ENCODE measurements at places on chromosomes 3 and 15.

- no peak for DNase-seq
Measured at GRCh38 chr3:38163117-38163840, 2.1 kb upstream of the OXSR1 start.

GRCh38 chr3:45460361-45460760, 72.0 kb downstream of the LARS2 start:
- DNase-seq: no peak

DNA sequence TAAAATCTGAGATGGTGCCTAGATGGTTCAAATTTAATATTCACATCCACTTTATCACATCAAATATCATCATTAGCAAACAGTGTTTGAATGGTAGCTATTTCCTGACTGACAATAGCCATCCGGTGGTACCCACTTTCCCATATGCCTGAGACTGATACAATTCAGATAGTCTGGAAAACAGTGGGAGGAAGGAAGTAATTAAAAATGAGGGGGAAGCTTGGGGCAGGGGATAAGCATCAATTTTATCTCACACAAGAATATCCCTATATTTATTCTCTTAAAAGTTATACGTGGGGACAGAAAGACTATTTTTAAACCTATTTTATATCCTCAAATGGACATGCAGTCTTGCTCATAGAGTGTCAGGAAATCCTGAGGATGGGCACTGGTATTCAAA, 122.5 kb upstream of the GAP43 start:
- DNase-seq: no peak

DNA sequence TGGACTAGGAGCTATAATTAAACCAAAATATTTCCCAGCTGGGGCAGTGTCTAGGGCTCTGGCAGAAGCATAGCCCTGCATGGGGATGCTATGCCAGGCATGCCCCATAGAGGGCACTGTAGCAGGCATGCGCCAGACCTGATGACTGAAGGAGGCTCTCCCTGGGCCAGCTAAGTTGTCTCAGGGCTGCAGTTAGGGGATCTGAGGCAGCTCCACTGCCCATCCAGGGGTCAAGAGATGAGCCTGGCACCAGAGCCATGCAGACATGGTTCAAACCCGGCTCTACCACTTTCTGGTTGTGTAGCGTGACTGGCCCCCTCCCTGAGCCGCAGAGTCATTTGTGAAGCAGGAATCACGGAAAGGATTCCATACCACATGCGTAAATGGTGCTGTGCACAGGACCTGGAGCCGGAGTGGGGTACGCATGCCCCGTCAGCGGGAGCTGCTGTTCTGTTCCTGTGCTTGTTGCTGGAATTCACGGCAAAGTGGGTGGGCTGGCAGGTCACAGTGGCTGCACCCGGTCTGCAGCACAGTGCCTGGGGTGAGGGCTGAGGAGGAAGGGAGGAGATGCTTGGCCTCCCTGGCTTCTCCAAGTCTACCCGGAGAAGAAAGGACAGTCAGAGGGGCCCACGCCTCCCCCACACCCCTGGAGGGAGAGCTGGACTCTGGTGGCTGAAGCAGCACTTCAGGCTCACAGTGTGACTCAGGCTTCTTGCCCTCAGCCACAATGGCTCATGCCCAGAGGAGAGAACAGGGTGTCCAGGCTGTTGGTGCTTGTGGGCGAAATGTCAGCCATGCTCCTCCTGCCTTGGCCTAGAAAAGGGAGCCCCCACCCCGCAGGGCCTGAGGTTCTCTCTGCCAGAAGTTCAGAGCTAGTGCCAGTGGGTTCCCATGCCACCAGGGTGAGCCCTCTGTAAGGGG, 43.1 kb downstream of the DNASE1L3 start:
- peak; percentile 19 for DNase-seq

DNA sequence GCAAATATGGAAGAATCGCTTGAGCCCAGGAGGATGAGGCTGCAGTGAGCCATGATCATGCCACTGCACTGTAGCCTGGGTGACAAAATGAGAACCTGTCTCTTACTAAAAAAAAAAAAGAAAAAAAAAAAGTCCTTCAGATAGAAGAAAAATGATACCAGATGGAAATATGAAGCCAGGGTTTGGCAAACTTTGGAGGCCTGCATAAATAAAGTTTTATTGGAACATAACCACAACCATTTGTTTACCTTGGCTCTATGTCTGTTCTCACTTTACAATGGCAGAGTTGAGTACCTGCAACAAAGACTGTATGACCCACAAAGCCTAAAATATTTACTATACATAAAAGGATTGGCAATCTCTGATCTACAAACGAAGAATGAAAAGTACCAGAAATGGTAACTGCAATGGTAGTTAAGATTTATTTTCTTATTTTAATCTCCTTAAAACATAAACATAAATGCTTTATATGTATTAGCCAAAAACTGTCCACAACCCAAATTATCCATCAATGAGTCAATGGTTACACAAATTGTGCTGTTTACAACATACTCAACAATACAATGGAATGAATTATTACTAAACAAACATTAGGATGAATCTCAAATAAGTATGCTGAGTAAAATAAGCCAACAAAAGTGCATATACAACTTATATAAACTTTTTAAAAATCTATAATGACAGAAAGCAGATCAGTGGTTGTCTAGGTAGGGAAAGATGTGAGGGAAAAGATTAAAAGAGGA, 41.8 kb downstream of the GOLGB1 start:
- DNase-seq: no peak

DNA sequence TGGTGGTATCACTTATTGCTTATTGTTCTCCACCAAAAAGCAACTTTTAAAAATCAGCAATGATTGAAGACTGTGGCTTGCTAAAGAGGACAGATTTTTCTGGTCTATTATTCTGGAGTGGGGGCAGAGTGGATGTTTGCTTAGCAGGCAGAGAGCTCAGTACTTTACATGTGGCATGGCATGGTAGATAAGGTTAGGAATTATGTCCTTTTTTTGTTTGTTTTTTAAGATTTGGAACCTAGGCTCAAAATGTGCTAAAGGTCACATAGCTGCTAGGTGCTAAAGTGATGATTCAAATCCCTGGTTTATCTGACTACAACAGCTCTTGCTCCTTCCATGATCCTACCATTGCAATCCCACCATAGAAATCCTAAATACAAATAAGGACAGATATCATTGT, 331.0 kb upstream of the ADAMTS9 start:
- DNase-seq: no peak

GRCh38 chr3:116253511-116253910, 191.8 kb downstream of the LSAMP start:
- no peak for DNase-seq

GRCh38 chr15:67120839-67121643, 55.6 kb downstream of the SMAD3 start:
- peak; percentile 85 for DNase-seq

- no peak for DNase-seq
Measured at GRCh38 chr15:25829073-25829472, 34.1 kb downstream of the ATP10A start.

- no peak for DNase-seq
Measured at GRCh38 chr3:98567666-98568270, 25.6 kb downstream of the CPOX start.

DNA sequence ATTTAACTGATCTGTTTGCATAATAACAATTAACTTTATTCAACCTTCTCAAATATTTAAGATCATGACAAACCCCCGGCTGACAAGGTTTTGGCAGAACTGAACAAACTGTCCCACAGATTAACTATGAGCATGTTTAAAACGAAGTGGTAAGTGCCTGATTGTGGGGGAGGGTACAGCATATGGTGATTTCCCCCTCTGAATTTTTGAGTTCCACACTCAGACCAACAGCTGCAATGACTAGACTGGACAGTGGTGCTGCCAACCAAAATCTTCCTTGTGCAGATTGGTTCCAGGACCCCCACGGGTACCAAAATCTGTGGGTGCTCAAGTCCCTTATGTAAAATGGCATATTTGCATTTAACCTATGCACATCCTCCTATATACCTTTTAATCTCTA, 449.5 kb downstream of the SHQ1 start:
- no peak for DNase-seq

- DNase-seq: no peak
Measured at GRCh38 chr15:71239592-71240364, 124.5 kb downstream of the THSD4 start.

- DNase-seq: no peak
Measured at GRCh38 chr3:27728195-27729087, 6.3 kb upstream of the EOMES start.

DNA sequence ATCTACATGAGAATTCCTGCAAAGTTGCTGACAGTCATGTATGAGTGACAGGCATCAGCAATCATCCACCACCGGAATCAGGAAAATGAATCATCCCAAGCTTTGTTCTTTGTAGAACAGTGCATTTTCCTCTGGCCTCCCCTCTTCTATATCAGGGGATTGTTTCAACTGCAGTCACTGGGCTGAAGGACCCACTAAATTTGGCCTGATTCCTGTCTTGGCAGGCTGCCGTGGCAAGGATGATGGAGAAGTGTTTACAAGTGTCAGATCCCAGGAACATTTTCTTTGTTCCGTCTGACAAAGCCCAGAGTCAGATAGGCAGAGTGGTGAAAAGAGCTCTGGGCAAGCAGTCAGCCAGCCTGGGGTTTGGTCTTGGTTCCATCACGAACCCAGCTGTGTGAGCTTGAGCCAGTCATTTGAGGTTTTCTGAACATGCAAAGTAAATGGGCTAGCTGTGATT, 175.1 kb upstream of the TSC22D2 start:
- DNase-seq: no peak

DNA sequence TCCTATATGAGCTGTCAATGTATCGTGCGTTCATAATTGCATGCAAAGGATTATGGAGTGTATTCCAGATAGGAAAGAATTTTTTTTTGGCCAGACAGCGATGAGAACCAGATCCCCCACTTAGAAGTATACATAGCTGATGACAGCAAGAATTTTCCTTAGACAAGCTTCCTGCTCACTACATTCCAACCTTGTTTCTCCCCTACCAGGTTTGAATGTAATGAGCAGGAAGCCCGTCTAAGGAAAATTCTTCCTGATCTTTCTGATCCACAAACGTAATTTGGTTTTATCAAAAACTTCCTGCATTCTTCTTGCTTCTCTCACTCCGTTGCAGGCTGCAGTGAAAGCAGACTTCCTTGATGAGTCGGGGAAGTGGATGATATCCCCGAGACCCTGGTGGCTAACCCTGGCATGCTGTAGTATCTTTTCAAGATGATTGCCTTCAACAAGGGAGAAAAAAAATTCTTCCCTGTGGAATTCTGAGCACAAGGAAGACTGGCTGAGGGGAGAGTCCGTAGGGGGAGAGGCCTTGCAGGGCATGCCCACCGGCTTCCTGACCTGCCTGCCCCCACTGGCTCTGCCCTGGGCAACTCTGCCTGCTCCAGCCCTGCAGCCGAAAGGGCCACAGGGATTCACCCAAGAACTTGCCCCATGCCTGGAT, 243.1 kb downstream of the TLE3 start:
- DNase-seq: no peak

- DNase-seq: no peak
Measured at GRCh38 chr3:178826435-178827123, 245.0 kb downstream of the ZMAT3 start.

DNA sequence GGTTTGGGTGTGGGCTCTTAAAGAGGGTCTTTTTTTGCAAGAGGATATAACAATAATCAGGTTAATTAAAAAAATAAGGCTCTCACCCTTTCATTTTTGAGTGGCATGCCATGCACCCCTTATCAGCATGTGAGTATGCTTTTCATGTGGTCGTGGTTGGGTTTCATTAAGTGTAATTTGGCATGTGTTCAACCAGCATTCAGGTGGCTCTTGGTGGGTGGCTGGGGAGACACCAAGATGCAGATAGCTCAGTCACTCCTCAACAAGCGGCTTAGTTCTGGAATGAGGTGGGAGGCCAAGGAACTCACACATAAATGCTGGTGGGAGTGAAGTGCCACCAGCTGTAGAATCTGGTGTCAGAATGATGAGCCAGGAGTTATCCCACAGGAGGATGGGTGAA, 66.8 kb downstream of the FLNB start:
- DNase-seq: no peak

- DNase-seq: no peak
Measured at GRCh38 chr3:60081381-60082095, 1031.7 kb upstream of the CFAP20DC start.

- no peak for DNase-seq
Measured at GRCh38 chr3:46897829-46898320, 20.4 kb downstream of the PTH1R start.

Measured in activated CD8-positive, alpha-beta memory T cell treated with anti-CD3 and anti-CD28 coated beads for 4 hours (primary cell).